Heart left ventricle (tissue), 16 donors: ENCODE measurements at places on chromosomes 1 and 21. TPM values are rescaled to one million over a fixed set of nuclear protein-coding genes. Genes with fewer than 3 reads are reported as not detected.

- no peak for DNase-seq
Measured at GRCh38 chr1:220271706-220272046, 577 bp downstream of the RAB3GAP2 start.

DNA sequence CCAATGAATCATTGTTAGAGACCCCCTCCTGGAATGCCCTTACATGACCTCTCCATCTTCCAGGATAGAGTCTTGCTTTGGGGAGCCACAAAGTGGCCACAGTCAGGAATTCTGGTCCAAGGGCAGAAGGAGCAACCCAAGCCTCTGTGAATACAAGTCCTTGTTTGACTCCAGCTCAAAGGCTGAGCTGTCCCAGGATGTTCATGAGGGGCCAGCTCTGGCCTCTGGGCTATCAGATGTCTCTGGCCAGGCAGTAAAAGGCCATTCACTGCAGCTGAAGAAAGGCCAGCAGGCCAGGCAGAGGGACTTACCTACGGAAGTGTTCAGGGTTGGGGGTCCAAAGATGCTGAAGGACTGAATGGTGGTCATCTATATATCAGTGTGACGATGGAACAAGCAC is 98.3 kb upstream of the IPO9 start:
- no peak for DNase-seq

DNA sequence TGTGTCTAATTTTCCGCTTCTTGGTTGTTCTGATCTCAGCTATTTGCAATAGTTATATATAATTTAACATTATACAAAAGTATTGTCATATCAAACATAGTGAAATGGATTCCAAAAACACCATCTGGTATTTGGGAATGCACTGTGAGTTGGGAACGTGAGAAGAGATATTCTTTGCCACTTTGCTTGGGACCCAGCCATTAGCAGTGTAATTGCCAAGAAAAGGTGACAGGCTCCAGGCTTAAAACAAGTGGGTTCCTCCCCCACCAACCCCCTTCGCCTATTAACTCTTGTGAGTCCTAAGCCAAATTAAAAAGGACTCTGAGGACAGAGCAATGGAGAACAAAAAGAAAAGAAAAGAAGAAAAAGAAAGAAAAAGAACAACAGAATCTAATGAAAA is 186.7 kb upstream of the NFIA start:
- DNase-seq = peak; percentile 50

DNA sequence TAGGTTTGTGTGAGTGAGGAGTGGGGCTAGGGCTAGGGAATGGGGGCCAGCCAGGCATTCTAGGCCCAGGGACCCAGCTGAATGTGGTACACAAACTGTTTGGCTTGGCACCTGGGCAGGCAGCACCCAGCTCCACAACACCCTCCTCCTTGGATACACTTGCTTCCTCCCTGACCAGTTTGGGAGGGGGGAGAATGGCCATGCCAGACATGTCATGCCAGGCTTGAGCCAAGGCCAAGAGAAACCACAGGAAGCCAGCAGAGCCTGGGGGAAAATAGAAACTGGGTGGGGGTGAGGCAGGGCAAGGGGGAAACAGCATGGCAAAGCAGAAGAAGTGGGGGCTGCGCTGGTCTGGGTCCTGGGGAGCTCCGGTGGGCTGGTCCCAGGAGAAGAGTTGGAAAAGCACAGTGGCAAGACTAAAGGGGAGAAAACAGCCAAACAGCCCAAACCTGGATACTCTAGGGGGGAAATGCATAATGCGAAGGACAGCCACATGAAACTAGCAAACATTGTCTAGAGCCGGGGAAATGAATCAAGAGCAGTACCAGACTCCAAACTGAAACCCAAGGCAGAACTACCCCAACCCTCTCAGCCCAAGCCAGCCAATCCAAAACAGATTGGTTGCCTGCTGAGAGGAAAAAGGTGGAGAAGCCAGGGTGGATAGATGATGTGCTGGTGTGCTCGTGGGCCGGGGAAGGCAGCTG is 47.9 kb downstream of the LGR6 start:
- no peak for DNase-seq

DNA sequence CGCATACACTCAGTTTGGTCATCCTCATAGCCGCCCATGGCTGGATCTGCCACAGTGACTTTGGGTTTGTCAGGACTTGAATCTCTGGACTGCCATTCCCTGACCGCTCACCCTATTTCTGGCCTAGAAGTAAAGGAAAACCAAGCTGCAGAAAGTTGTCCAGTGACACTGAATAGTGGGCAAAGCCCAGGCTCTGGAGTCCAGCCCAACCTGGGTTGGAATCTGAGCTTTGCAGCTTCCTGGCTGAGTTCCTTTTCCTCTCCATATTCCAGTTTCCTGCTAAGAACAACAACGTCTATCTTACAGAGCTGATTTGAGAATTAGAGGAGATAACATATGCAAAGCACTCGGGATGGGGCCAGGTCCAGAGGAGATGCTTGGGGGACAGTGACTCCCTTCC is 15.6 kb upstream of the EIF4G3 start:
- DNase-seq = peak; percentile 24

- DNase-seq = no peak
Measured at GRCh38 chr1:109501644-109502363, 7.7 kb downstream of the AMIGO1 start.

DNA sequence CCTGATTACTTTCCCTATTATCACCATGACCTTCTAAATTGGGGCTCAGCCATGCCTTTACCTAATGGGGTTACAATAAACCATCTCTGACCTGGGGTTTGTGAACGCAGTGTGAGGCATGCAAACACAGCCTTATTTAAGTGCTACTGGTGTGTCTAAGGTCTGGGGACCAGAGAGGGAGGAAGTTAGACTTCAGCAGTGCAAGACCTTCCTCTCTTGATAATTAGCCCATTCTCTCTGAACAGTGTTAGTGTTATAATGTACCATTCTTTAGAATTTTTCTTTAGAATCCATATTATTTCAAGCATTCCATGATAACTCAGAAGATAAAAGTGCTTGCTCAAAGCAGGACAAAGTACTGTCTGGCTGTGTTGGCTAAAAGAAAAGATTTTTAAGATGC is 10.5 kb upstream of the LRRC8D start:
- DNase-seq = no peak

GRCh38 chr1:246271516-246271915 is 235.6 kb downstream of the SMYD3 start:
- no peak for DNase-seq

GRCh38 chr1:168084396-168085231 is 52.1 kb downstream of the GPR161 start:
- DNase-seq = peak; percentile 52

DNA sequence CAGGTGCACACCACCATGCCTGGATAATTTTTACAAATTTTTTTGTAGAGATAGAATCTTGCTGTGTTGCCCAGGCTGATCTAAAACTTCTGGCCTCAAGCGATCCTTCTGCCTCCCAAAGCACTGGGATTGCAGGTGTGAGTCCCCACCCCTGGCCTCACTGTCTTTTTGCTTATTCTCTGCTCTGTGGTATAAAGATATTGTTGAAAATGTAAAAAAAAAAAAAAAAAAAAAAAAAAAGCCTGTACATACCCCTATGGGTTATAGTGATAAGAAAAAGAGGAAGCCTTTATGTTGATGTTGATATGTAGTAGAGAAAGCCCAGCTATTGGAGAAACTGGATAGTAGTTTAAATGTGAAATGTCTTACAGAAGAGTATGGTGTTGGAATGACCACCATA is 125.8 kb downstream of the XPR1 start:
- DNase-seq = no peak

DNA sequence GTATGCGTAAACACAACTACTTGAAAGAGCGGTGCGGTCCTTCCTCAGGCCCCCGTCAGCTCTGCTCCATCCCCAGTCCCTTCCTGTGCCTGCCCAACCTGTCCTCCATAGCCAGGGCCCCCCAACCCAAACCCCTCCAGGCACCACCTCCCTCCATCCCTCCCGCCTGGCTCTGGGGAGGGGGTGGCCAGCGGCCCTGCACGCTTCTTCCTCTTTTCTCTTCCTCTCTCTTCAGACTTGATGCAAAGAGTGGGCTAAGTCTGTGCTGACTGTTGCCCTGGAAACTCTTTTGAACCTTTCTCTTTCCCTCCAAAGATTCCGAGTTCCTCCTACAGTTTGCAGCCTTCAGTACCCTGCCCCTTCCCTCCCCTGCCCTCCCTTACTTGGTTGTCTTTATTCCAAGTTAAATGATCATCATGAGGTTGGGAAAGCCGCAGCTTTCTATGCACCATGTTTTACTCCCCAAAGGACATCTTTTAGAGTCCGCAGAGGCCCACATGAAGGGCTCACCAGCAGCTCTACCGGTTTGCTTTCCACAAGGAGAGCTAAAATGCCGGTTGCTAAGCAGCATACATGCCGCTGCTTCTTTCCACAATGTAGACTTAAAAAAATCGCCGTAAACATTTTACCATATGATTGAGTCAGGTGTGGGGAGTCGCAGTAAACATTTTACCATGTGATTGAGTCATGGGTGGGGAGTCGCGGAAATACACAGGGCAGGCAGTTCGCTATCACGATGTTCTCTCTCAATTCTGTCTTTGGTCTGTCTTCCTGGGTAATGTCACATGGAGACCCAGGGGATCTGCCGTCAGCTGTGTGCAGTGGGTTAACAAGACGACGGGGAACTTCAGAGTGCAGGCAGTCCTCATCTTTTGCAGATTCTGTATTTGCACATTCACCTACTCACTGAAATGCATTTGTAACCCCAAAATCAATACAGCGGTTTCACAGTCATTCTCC is 525.3 kb downstream of the KIF26B start:
- DNase-seq = no peak

GRCh38 chr1:200310824-200311223 is 99.0 kb downstream of the ZNF281 start:
- DNase-seq = no peak

- DNase-seq = no peak
Measured at GRCh38 chr1:47725511-47725991, 271.6 kb downstream of the TRABD2B start.

GRCh38 chr1:37994886-37995566 is 5.2 kb upstream of the SF3A3 start:
- no peak for DNase-seq

DNA sequence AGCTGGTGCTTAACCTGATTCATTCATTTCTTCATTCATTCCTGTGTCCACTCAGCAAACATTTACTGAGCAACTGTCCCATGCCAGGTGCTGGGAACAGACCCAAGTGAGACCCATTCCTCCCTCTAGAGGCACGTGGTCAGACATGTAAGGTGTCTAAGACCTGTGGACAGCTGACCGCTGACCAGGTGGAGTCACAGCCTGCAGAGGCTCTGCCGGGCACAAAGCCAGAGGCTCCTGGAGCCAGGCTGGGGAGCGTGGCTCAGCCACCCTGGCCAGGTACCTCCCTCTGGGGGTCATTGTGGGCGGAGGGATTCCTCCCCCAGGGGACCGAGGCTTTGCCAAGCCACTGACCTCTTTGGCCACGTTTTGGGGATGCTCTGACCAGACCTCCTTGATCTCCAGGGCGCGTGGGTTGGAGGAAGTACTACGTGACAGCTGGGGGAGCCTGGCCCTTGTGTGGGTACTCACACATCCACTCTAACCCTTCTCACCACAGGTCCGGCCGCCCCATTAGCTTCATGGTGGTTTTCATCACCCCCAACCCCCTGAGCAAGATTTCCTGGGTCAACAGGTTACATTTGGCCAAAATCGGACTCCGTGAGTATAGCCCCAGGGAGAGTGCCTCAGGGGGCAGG is 100.3 kb downstream of the ARHGEF10L start:
- DNase-seq = no peak

- DNase-seq = no peak
Measured at GRCh38 chr1:15001317-15001915, 152.1 kb upstream of the TMEM51 start.

DNA sequence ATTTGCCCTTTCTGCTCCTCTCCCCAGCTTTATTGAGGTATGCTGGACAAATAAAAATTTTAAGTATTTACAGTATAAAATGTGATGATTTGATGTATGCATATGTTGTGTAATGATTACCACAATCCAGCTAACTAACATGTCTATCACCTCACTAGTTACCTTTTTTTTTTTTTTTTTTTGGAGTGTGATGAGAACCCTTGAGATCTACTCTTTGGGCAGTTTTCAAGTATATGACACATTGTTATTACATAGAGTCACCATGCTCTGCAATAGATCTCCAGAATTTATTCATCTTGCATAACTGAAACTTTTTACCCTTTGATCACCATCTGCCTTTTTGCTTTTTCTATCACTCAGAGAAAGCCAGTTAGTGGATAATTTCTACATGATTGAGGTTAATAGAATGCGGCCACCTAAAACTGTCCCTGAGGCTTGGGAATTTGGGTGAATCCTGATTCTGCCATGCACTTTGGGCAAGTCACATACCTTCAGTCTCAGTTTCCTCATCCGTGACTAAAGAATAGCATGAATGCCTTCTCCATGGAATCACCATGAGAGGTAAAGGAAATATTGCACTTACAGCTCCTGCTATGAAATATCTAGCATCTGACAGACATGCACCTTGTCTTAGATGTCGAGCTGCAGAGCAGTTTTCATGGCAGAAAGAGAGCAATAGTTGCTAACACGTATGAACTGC is 295.2 kb downstream of the DISC1 start:
- no peak for DNase-seq

The ALPL gene
- total RNA-seq = 8.4 TPM

The FMO4 gene
- total RNA-seq = 9.6 TPM

The FAM72C gene
- total RNA-seq = not detected

The SLC27A3 gene
- 16.0 TPM for total RNA-seq

The FCGR1A gene
- total RNA-seq = 0.37 TPM

The FALEC gene
- total RNA-seq = not detected

The MPZ gene
- 1.8 TPM for total RNA-seq
